Activated T-helper 2 cell treated with anti-CD3 and anti-CD28 coated beads, Interferon-gamma antibody, Interleukin-2, Interleukin-4, amounts not matched to agents 10 μg/mL and 5 μg/mL and 100 μg/mL, durations not matched to agents 14 hours and 24 hours and 36 hours (primary cell): ENCODE measurements at places on chromosomes 2 and 18.

GRCh38 chr2:7210712-7211111, 293.5 kb downstream of the RNF144A start:
- DNase-seq = no peak

DNA sequence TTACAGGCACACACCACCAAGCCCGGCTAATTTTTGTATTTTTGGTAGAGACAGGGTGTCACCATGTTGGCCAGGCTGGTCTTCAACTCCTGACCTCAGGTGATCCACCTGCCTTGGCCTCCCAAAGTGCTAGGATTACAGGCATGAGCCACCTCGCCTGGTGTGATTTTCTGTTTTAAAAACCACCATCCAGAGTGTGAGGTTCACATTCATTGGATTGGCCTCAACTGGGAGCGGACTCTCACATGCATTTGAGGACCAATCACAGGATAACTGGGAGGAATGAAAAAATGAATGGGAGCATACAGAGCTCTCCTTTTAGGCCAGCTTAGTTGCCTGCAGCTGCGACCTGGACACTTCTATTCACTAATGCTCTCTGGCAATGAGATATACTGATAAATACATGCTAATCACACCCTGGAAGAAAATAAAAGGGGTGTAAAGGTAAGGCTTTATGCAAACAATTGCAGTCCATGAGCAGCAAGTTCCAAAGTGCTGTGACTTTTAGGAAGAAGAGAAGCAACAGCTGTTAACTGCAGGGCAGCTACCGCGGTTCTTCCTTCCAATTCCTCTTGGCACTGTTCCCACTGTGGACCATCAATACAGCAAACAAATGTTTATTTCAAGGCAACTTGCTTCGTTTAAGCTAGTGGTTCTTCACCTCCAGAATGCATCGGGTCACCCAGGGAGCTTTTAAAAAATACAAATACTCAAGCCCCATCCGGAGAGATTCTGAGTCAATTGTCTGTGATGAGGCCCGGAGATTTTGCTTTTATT, 49.5 kb upstream of the FZD5 start:
- DNase-seq = no peak

DNA sequence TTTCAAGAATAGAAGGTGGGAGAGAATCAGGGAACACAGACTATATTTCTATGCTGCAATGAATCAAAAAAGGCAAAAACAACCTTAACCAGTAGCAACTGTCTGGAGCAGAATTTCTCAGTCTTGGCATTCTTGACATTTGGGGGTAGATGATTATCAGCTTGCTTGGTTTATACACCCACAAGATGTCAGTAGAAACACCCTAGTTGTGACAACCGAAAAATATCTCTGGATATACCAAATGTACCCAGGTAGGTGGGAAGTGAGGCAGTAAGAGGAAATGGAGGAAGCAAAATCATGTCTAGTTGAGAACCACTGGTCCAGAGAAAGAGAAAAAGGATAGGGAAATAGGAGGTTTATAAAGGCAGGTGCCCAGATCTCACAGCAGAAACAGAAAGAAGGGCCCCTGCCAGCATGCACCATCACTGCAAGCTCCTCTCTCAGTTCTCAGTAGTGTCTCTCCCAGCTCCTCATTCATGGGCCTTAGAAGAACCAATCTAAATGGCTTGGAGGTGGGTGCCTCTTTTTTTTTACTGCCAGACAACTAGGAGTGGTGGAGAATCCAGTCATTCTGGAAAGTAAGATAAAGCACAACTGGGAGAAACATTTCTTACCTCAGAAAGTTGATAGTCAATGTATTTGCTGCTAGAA, 50.4 kb downstream of the MBD2 start:
- no peak for DNase-seq

GRCh38 chr2:141027221-141027620, 1103.6 kb downstream of the LRP1B start:
- no peak for DNase-seq

DNA sequence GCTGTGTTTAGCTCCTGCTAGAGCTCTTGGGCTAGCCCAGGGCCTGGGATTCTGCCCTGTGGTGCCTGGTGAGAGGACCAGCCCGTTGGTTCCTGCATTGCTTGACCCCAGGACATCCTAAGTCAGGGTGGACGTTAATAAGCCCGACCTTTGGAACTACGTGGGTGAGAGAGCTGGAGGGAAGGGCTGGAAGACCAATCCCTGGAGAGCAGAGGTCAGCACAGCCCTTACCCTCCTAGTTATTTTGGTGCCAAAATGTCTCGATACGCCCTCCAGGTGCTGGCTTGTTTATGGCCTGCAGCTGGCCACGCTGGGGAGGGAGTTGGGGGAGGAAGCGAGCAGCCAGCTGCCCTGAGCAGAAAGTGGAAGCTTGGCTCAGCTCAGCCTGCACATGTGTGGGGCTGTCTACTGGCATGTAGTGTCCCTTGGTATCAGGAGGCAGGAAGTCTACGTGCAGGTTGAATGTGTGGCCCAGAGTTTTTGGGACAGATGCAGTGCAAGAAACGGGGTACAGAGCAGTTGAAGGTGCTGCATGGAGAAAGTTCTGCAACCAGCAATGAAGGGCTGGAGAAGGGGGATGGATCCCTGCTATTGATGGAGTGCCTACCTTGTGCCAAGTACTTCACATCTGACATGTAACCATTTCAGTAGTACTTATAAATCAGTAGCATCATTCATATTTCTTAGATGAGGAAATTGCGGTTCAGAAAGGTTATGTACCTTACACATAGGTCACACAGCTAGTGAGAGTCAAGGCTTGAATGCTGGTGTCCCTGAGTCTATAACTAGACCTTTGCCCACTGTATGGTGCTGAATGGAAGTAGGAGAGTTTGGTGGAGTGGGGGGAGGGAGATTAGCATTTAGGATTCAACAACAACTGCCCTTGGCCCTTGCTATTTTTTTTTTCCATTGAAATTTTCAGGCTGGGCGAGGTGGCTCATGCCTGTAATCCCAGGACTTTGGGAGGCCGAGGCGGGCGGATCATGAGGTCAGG, 5.0 kb upstream of the DGKD start:
- DNase-seq = no peak

GRCh38 chr2:96591494-96591893, 46.6 kb downstream of the KANSL3 start:
- DNase-seq = no peak

GRCh38 chr2:169105476-169105875, 36.1 kb downstream of the DHRS9 start:
- no peak for DNase-seq

- no peak for DNase-seq
Observed at GRCh38 chr2:98886066-98886554, 49.9 kb downstream of the CRACDL start.

DNA sequence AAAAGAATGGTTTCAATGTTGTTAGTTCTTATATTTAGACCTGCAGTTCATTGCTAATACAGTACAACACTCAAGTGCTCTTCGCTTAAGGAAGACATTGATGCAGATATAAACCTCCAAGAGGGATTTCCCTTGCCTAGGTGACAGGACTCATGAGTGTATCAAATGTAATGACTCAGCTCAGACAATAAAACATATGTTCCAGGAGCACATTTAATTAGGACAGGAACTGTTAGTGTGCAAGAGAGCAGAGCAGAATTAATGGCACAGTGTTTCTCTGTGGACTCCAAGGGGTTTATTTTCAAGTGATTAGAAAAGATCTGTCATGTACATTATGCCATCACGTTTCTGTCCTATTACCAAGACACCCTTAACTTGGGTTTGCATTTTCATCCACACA, 375.0 kb downstream of the LRRTM4 start:
- no peak for DNase-seq

GRCh38 chr2:30894498-30895119, 87.4 kb upstream of the CAPN13 start:
- DNase-seq = no peak

DNA sequence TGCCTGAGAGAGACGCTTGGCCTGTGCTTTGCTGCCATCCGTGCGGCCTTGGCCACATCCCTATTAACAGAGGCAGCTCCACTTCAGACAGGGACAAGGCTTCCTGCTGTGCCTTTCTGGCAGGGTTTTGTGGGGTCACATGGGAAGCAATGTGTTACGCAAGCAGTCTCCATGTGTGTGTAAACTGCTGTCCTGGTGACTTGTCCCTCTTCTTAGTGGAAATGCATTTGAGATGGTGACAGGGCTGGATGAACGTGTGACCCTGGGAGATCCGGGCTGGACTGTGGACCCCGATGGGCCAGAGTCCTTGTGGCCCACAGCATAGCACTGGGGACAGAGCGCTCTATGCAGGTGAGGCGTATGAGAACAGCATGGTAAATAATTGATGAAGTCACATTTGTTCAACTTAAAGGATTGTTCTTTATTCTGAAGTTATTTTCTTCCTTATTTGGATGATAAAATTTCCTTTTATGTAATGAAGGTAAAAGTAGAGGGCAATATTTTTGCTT, 23.2 kb downstream of the ASB1 start:
- no peak for DNase-seq

DNA sequence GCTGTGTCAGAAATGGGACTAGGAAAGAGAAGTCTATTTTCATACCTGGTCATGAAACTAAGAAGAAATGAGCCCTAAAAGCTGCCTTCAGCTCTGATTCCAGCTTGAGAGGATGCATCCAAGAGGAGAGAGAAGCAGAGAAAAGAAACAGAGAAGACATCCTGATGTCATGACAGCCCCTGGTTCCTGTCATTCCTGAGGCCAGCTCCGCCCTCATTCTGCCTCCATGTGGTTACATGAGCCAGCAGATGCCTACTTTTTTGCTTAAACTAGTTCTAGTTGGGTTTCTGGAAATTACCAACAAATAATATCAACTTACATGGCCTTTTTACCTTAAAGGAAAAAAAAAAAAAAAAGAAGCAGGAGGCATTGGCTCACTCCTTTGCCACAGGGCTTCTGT, 14.1 kb upstream of the ACKR3 start:
- DNase-seq = no peak

- no peak for DNase-seq
Observed at GRCh38 chr2:113978524-113979190, 88.8 kb downstream of the ACTR3 start.

DNA sequence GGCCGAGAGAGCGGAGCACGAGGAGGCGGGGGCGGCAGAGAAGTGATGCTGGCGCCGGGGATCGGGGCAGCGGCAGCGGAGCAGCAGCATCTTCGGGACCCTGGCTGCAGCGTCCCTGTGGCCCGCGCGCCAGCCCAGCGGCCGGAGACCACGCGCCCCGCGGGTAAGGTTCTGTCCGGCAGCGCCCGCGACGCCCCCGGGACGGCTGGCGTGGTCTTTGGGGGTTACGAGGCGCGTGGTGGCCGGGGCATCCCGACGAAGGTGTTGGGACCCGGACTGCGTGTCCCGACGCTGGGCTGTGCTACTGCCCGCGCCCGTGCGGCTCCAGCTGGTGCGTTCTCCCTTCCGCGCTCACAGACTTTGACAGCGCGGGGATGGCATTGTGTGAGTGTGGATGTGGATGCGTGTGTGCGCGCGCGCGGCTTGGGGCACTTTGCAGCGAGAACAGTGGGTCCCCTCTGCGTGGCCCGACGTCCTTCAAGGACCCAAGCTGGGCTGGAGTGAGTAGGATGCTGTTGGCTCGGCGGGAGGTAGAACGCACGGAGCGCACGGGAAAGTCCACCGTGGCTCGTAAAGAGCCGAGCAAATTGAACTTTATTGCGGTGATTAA, 405.0 kb downstream of the XIRP2 start:
- DNase-seq = peak; percentile 8

DNA sequence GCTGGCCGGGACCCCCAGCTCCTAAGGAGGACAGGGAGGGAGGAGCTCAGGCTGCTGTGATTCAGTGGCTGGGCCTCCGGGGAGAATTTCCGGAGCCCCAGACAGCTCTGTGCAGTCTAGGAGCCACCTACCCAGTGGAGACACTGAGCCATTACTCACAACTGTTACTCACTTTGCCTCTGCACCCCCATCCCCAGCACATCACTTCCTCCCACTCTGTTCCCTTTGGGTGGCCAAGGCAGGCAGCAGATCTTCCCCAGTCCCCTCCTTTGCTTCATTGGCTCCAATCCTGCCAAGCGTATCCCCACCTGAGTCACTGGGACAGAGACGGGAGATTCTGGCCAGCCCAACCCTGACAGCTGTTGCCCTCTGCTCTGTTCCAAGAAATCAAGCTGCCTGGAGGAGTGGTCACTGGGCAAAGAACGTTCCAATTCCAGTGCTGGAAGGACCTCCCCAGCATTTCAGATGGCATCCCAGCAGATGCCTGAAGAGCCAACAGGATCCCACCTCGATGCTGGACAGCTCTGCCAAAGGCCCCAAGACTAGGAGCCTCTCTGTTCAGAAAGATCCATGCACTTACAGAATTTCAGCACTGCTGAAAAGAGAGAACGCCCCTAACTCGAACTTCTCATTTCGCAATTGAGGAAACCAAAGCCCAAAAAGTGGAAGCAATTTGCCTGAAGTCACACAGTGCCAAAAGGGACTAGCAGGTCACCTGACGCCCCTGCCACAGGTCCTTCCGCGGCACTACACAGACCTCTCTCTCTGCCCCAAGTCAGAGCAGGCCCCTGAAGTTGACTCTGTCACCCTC, 68.3 kb downstream of the TNS1 start:
- DNase-seq = no peak

DNA sequence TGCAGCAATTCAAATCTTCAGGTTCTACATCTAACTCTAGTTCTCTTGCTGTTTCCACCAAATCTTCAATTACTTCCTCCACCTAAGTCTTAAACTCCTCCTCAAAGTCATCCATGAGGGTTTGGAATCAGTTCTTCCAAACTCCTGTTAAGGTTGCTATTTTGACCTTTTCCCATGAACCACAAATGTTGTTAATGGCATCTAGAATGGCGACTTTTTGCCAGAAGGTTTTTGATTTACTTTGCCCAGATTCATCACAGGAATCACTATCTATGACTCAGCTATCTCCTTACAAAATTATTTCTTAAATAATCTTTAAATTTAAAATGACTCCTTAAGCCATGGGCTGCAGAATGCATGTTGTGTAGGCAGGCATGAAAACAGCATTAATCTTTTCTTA, 368.9 kb upstream of the TNP1 start:
- no peak for DNase-seq

DNA sequence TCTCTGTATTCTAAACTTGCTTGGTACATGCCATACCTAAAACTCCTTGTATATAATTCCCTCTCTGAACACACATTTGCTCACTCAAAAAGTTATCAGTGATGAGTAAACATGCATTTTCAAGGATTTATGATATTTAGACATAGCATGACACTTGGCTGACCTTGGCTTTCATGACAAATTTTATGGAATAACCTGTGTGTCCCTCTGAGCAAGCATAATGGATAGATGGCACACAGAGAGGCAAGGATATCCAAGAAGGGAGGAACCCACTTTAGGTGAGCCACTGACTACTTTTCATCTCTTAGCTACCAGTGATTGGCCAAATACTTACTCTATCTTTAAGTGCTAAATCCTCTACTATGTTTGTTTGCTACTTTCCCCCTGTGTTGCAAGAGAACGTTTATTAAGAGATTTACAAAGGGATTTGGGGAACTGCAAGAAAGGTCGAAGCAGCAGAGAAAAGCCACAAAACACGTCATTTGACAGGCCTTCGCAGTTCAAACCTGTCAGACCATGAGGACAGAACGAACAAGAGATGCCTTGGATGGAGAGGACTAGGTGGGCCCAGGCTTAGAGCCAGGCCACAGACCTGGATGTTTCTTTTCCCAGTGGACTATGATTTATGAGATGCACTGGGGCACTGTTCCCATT, 379.9 kb downstream of the NBAS start:
- no peak for DNase-seq

- DNase-seq = no peak
Observed at GRCh38 chr2:208099682-208100470, 24.4 kb downstream of the CRYGD start.

GRCh38 chr2:241576293-241576654, 17.7 kb downstream of the BOK start:
- no peak for DNase-seq
